A172 (cell line): ENCODE measurements at places on chromosomes 3 and 15.

DNA sequence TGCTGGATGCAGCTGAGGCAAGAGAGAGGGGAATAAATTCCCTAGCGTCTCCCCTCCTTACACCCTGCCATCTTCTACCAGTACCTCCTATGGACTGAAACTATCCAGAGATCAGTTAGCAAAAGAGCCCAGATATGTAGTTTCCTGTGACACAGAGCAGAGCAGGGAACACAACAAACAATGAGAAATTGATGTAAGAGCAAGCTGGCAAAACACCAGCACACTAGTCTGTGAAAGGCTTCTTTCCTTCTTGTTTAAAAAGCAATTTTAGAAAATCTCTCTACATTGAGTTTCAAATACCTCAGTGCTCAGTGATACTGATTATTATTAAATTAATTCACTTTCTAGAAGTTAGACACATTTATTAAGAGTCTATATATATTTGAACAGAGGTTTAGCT is 215.6 kb upstream of the AZI2 start:
- DNase-seq: no peak

- DNase-seq: no peak
Measured at GRCh38 chr3:63753995-63754394, 65.1 kb upstream of the C3orf49 start.

DNA sequence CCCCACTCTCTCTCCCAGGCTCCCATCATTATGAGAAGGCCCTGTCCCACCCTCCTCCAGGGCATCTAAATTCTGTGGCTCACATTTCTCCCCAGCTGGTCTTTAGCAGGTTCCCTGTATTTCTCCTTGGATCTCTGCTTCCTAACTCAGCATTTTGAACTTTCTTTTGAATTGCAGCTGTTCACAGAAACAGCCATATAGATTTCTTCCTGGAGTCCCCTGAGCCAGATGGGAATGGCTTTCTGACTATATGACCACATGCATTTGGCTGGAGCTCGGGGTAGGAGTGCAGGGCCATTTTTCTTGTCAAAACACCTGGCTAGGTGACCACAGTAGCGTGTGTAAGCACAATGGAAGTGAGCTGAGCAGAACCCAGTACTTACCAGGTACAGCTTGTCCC is 22.0 kb downstream of the RBP2 start:
- no peak for DNase-seq

- no peak for DNase-seq
Measured at GRCh38 chr3:129036222-129037092, 24.1 kb upstream of the GP9 start.

- no peak for DNase-seq
Measured at GRCh38 chr15:72175186-72176044, 22.2 kb downstream of the GRAMD2A start.

DNA sequence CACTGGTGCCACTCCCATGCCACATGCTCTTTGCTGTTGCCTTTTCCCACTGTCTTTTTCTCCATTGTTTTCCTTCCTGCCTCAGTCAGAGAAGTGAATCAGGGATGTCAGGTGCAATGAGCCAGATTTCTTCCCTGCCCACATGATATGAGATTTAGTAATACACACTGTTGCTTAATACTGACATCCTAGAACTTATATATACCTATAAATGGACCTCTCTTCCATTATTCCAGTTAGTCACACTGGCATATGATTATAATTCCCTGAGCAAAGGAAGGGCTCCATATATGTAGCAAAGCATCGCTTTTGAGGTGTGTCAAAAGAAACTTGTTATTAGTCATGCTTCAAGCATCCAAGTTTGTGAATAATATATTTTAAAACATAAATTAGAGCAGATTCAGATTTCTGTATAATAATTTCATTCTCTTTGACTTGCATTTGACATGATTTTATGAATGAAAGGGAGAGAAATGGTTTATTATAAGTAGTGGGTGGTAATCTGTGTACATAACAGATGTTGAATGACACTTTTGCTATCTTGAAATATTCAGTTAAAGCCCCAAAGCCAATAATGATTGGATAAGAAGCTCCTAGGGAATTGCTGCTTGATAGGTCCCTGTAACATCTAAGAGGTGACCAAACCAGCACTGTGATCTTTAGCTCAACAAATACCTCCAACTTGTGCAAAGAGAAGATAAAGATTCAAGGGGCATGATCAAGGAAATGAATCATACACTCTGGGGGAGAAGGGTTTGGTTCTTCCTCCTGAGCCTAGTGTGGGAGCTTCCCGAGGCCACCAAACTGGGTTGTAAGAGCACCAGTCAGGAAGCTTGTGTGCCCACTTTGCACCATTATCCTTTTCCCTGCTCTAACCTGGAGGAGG is 48.6 kb downstream of the CHST2 start:
- DNase-seq: peak; percentile 36

- no peak for DNase-seq
Measured at GRCh38 chr3:12859840-12860239, 18.5 kb upstream of the RPL32 start.

DNA sequence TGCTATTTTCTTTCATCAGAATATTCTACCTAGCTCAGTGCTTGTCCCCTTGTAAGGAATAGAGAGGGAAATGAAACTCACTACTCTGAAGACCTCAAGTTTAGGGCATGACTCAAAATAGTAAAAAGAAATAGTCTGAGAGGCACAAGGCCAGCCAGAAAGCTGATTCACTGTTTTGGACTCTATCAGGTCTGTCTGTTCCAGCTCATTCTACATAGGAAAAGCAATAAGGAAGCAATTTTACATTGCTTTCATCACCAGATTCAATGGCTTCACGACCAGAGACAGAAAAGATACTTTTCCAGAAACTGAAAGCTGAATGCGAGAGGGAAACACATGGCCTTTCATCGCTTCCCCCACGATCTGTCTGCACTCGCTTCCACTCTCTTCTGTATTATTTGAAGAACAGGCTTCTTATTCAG is 276.0 kb downstream of the GBE1 start:
- no peak for DNase-seq

GRCh38 chr3:72120806-72121778 is 336.1 kb upstream of the PROK2 start:
- no peak for DNase-seq

DNA sequence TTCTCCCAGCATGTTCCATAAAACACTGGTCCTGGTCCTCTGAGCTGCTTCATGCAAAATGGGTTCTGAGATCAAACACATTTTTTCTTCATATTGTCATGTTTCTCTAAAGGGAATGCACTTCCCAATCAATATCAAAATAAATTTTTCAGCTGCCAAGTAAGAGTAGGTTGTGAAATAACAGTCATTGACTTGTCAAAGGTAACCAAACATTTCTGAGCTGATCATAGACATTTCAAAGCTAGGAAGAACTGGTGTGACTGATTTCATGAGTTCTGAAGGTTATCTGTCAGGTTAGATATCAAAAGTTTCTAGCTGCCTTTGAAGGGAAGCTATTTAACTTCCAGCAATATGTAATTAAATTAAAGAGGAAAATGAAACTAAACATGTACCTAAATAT is 770.9 kb downstream of the TBL1XR1 start:
- DNase-seq: no peak

GRCh38 chr3:177516158-177517011 is 319.1 kb upstream of the TBL1XR1 start:
- DNase-seq: no peak

GRCh38 chr3:146308682-146309081 is 57.8 kb upstream of the PLSCR4 start:
- peak; percentile 85 for DNase-seq

DNA sequence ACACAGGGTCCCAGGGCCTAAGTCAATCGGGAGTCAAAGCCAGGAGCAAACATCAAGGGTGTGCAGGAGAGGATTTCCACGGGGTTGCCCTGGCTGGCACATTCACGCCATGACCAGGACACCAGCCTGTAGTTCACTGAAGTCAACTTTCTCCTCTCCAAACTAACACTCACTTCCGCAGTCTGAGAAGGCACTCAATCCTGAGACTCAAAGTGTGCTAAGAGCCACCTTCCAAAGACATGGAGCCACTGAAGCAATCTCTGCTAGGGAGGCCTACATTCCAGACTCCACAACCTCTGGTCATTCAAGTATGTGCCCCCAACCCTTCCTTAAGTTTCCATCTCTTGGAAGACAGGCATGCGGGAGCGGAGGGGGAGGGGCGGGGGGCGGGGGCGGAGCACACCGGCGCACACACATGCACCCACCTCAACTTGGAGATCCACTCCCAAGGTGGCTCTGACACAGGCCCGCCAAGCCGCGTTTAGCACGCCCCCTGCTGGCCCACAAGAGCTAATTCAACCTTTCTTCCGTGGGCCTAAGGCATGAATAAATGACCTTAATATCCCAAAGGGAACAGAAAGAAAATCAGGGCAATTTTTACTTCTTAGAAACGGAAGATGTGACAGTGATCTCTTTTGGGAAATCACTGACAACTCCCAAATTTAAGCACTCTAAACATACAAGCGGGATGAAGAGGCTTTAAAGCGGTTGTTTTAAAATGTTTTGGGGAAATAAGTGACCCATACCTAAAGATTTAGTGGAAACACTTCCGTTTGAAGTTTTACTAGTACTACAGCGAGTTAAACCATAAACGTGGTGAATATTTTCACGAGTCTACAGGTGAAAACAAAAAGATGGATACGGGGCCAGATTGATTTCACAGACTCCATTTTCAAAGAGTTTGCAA is 162.5 kb upstream of the CHRNA7 start:
- DNase-seq: peak; percentile 23

- no peak for DNase-seq
Measured at GRCh38 chr3:56987238-56987895, 73.1 kb upstream of the SPATA12 start.

- no peak for DNase-seq
Measured at GRCh38 chr15:67879440-67880129, 39.7 kb upstream of the RNU6-1 start.

GRCh38 chr3:10344147-10344943 is 23.4 kb upstream of the SEC13 start:
- peak; percentile 40 for DNase-seq

- DNase-seq: no peak
Measured at GRCh38 chr3:18283680-18284079, 141.5 kb downstream of the SATB1 start.

GRCh38 chr3:194893121-194893987 is 207.7 kb downstream of the FAM43A start:
- no peak for DNase-seq

GRCh38 chr3:195025884-195026200 is 245.1 kb downstream of the XXYLT1 start:
- no peak for DNase-seq

- DNase-seq: no peak
Measured at GRCh38 chr3:65268426-65268825, 580.6 kb upstream of the ADAMTS9 start.

- peak; percentile 2 for DNase-seq
Measured at GRCh38 chr15:72521682-72522081, 47.6 kb downstream of the ARIH1 start.

DNA sequence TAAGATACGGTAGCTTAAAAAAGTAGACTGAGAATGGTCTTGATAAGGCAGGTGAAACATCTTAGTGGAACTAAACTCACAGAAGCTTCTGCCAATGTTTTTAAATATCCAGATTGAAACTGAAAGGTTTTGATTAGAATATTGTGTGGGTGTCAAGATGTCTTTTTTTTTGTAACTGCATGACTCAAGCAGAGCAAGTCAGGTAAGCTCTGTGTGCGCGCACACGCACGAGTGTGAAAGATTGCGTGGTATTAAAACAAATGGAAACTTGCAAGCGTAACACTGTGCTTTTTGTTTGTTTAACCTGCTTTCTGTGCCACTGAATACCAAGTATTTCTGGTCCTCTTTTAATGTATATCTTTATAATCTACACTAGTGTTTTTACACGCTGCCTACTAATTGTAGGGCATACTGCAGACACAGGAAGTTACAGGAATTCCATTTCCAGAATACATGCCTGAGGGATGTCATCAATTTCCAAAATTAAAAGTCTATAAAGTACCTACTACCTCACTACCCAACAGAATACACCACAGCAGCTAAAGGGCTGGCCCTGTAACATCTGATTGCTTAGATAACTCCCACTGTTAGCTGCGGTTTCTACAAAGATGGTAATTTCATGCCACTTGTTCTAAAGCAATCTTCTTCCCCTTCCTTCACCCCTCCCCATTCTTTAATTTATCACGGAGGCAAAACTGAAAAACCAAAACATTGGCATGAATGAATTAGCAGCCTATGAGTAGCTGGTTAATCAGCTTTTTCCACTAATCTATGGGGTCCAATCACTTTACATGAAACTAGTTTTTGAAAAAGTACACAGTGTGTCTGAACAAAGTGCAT is 472.8 kb downstream of the SHQ1 start:
- no peak for DNase-seq

DNA sequence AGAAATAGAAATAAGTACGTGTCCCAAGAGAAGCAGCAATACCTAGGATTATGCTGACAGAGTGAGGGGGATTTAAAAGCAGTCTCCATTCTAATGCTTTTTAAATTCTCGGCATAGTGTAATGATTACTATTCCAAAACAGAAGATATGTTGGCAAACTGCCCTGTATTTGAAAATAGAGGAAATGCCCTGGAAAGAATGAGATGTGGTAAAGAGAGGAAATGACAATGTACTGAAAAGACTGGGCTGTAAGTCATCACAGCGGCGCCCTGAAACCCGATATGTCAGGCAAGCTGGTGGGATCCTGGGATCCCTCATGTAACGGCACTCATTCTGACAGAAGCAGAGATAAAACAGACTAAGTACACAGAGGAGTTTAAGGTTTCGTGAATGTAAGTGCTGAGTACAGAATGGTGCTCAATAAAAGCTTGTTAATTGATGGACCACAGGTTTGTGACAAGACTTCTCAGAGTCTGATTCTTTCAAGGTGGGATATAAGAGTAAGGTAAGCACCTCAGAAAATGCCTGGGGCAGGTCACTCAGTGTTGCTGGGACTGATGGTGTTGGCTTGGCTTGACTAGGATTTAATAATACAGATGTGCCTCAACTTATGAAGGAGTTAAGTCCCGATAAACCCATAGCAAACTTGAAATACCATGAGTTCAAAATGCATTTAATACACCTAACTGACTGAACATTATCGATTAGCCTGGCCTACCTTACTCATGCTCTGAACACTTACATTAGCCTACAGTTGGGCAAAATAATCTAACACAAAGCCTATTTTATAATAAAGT is 91.4 kb downstream of the NFKBIZ start:
- peak; percentile 92 for DNase-seq

GRCh38 chr3:14199641-14200040 is 21.0 kb downstream of the LSM3 start:
- DNase-seq: no peak

DNA sequence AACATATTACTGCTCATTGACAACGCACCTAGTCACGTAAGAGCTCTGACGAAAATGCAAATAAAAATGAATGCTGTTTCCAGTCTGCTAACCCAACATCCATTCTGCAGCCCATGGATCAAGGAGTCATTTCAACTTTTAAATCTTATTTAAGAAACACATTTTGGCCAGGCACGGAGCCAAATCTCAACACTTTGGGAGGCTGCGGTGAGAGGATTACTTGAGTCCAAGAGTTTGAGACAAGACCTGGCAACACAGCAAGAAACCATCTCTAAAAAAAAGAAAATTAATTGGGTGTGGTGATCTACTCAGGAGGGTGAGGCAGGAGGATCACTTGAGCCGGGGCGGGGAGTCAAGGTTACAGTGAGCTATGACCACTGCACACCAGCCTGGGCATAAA is 22.4 kb upstream of the TM4SF19 start:
- DNase-seq: no peak
